ENCODE measurements at places on chromosomes 13 and 19.
A peak's percentile ranks its signal among the peaks of the same experiment; 100 is the strongest.

DNA sequence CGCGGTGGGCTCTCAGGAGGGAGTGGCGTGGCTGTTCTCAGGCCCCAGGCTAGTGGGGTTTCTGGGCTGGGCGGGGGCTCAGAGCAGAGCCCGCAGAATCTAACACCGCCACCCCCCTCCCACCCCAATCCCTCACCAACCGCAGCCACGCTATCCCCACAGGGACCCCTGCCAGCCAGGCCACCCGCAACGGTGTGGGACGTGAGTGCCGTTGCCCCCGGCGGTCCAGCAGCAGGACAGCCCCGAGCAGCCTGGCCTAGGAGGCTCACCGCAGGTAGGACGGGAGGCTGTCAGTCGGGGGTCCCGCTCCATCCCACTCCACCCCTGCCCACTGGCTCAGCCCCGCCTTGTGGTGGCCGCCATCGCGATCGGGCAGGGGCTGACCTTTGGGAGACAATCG, at the start of gene NTN5:
Gene NTN5 (minus strand): TSS at position 24 of the 400 bp plus-strand sequence. CDS start 2,031 bp downstream, outside the sequence.
- DNase-seq, result no peak

GRCh38 chr13:66111628-66112027, 1118.5 kb downstream of the PCDH9 start:
- DNase-seq, result no peak

DNA sequence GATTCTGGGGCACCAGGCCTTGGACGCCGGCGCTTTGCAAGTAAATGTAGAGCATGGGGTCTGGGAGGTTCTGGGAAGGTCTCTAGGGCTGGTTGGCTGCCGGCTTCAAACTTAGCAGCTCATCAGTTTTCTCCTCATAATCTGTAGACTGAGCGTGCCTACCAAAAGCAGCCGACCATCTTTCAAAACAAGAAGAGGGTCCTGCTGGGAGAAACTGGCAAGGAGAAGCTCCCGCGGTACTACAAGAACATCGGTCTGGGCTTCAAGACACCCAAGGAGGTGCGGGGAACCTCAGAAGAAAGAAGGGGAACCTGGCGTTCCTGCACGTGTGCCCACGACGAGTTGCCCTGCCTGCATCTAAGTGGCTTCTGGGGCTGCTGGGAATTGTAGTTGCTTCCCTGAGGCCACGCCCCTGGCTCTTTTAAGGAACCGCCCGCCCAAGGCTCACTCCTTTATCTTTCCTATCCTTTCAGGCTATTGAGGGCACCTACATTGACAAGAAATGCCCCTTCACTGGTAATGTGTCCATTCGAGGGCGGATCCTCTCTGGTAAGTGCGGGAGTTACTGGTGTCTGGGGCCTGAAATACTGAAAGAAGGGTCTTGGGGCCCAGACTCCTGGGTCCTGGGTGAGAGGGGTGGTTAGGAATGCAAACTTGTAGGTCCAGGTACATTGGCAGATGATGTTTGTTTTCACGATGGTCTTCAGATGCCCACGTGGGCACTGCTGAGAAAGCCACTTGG, 984 bp downstream of the RPS11 start:
- DNase-seq, result peak; percentile 80

- no peak for DNase-seq
These were observed 20.0 kb downstream of the CNFN start for GRCh38 chr19:42370068-42370520.

GRCh38 chr19:43674183-43674582, 4.2 kb upstream of the PLAUR start:
- DNase-seq, result no peak

GRCh38 chr13:80499536-80500290, 158.8 kb upstream of the SPRY2 start:
- DNase-seq, result no peak

- no peak for DNase-seq
These were observed 323.8 kb downstream of the LMO7 start for GRCh38 chr13:75959861-75960481.

GRCh38 chr13:72104656-72105180, 237.7 kb upstream of the DACH1 start:
- DNase-seq, result no peak

GRCh38 chr19:53192771-53193534, at the start of gene ZNF665:
TSS of gene ZNF665 (minus strand) at chr19:53193358. CDS start at chr19:53182898, 10,460 bp downstream.
- no peak for DNase-seq

GRCh38 chr19:48964205-48965039, 687 bp upstream of the FTL start:
- peak; percentile 46 for DNase-seq

GRCh38 chr13:98730441-98730840, 22.0 kb downstream of the SLC15A1 start:
- DNase-seq, result no peak

Measured in Kasumi-1 (cell line).